ENCODE measurements at places on chromosomes 1 and 21.

GRCh38 chr1:160123726-160124125 is 8.2 kb downstream of the ATP1A2 start:
- no peak overlapping the region for H3K4me3 ChIP-seq
- no peaks in the 10 kb centered on the region for H3K27me3 ChIP-seq
- peaks cover 56% of the 10 kb centered on the region for H3K36me3 ChIP-seq
- H3K27ac ChIP-seq: no peak overlapping the region
- no peak for DNase-seq

DNA sequence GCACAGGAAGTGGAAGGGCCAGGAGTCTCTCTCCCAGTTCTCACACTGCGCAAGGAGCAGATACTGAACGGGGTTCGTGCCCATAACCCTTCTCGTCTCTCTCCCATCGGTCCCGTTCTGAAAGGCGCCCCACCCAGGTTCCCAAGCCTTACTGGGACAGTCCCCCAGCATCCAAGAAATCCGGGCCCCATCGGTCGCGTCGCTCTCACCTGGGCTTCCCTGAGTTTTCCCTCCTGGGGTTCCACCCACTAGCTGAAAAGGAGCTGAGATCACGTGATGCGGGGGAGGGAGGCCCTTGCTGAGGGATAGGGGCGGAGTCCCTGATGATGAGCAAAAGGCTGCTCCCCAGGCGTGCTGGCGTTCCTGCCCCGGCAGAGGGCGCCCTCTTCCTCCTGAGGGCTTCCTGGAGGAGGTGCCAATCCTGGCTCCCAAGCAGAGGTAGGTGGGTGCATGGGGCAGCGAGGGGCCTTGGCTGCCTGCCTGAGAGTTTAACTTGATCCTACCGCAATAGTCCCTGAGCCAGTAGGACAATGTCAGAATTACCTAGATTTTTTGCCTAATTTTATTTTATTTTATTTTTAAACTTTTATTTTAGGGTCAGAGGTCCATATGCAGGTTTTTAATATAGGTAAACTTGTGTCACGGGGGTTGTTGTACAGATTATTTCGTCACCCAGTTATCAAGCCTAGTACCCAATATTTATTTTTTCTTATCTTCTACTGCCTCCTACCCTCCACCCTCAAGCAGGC is at the start of gene SPOCD1:
Gene SPOCD1 (minus strand): TSS at position 271 of the 749 bp plus-strand sequence. CDS start 689 bp downstream, outside the sequence.
- no peak within 1 kb of the TSS for H3K4me3 ChIP-seq
- H3K4me1 ChIP-seq: peaks cover 2% of the 10 kb centered on the region
- H3K36me3 ChIP-seq: no peaks in the 10 kb centered on the region
- H3K27me3 ChIP-seq: no peaks in the 10 kb centered on the region

- H3K4me3 ChIP-seq: no peak overlapping the region
- DNase-seq: peak; percentile 69
- H3K4me1 ChIP-seq: no peaks in the 10 kb centered on the region
- H3K27me3 ChIP-seq: no peaks in the 10 kb centered on the region
- no peaks in the 10 kb centered on the region for H3K36me3 ChIP-seq
Observed at GRCh38 chr1:92804721-92805201, 19.9 kb upstream of the EVI5 start.

GRCh38 chr21:25638660-25639550 is at the start of gene JAM2:
Gene JAM2, plus strand, starts transcription at chr21:25639258. Its CDS starts 564 bp downstream, at chr21:25639822.
- peak within 1 kb of the TSS; percentile 85 for H3K27ac ChIP-seq
- no peaks in the 10 kb centered on the region for H3K36me3 ChIP-seq
- DNase-seq: peak; percentile 76

- H3K27me3 ChIP-seq: no peaks in the 10 kb centered on the region
- no peak overlapping the region for H3K27ac ChIP-seq
- H3K4me3 ChIP-seq: no peak overlapping the region
- DNase-seq: no peak
- H3K36me3 ChIP-seq: no peaks in the 10 kb centered on the region
Observed at GRCh38 chr1:219664310-219665029, 51.6 kb upstream of the ZC3H11B start.

DNA sequence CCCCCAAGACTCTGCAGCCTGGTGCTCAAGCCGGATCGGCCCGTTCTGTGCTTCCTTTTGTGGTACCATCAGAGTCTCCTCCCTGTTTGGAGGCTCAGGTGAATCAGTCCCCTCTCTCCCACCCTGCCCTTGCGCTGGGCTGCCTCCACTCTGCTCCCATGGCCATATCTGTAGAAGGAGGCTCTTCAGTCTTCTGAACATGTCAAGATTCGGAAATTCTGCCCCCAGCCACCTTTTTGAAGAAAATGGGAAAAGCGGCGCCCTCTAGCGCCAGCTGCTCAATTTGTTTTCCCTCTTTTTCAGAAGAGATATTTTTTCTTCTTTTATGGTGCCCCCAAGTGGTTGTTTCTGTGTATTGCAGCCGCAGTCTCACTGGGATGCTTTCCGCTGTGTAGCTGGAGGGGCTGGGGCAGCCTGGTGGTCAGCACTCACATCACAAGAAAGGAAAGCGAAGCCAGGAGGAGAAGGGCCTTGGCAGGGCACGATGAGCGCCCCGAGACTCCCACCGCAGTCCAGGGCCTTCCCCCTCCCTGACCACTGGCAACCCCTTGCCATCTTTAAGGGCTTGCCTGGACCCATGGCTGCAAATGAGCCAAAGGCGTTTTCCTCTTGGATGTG is 58.4 kb upstream of the CACNA1E start:
- H3K4me1 ChIP-seq: no peaks in the 10 kb centered on the region
- peak; percentile 77 for DNase-seq
- no peak overlapping the region for H3K27ac ChIP-seq
- peaks cover 5% of the 10 kb centered on the region for H3K27me3 ChIP-seq
- H3K36me3 ChIP-seq: no peaks in the 10 kb centered on the region

DNA sequence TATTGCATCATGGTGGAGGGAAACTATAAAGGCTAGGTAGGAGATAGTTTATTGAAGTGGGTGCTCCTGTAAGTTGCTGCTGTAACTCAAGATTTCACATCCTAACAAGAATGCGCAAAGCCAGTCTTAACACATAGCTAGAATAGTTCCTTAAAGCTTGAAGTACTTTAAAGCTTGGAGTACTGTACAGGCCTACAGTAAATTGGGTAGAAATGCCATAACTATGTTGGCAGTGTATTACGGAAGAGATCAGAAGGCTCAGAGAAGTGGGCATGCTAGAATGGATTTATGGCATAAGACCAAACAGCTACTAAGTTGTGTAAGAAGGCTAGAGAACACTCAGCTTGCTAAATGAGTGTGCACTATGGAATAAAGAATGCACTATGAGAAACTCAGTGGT is 44.5 kb downstream of the DMRTA2 start:
- H3K36me3 ChIP-seq: no peaks in the 10 kb centered on the region
- H3K27ac ChIP-seq: no peak overlapping the region
- no peaks in the 10 kb centered on the region for H3K27me3 ChIP-seq
- DNase-seq: no peak
- no peak overlapping the region for H3K4me3 ChIP-seq
- no peaks in the 10 kb centered on the region for H3K4me1 ChIP-seq

GRCh38 chr1:90821152-90821787 is 104.2 kb upstream of the BARHL2 start:
- no peak overlapping the region for H3K4me3 ChIP-seq
- H3K27ac ChIP-seq: no peak overlapping the region
- DNase-seq: no peak
- no peaks in the 10 kb centered on the region for H3K36me3 ChIP-seq
- H3K27me3 ChIP-seq: peaks cover 2% of the 10 kb centered on the region

DNA sequence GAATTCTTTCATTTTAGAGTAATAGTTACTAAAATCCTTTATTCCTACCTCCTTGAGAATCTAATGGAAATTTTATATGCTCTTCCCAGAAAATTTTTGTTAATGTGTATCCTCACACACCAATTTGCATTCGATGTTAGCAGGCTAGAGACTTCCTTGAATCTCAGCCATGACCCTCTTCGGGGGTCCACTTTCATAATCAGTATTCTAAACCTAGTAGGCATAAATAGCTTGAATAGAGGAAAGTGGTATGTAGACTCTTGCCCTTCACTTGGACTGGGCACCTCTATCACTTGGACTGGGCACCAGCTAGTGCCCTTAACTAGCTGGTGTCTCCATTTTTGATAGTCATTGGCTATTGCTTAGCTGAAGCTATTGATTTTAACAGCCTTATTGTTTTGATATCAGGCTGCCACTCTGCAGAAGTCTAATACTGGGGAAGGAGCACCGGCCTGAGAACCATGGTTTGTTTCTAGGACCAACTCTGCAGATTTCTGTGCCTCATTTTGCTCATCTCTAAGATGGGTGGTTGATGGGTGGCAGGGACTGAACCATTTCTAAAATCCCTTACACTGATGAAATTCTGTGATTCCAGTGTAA is 42.8 kb downstream of the MRPL39 start:
- H3K27me3 ChIP-seq: no peaks in the 10 kb centered on the region
- no peaks in the 10 kb centered on the region for H3K4me1 ChIP-seq
- H3K36me3 ChIP-seq: peaks cover 6% of the 10 kb centered on the region
- no peak overlapping the region for H3K4me3 ChIP-seq
- no peak overlapping the region for H3K27ac ChIP-seq
- DNase-seq: no peak

DNA sequence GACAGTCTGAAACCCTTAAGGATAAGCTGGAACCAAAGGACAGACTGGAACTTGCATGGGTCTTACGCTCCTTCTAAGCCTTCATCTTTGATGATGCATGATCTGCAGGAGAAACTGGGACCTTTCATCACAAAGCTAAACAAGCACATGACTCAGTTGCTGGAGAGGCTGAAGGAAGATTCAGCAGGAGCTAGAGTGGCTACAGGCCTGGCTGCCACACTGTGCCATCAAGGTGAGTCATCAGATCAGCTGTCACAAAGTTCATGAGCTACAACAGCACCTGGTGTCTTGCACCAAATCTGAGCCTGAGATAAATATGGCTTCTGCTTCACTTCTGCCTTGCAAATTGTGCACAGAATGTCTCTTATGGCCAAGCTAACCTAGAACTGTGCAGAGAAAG is 95.5 kb upstream of the MARK1 start:
- peak overlapping the region; percentile 42 for H3K27ac ChIP-seq
- DNase-seq: no peak
- H3K36me3 ChIP-seq: no peaks in the 10 kb centered on the region
- no peak overlapping the region for H3K4me3 ChIP-seq
- H3K27me3 ChIP-seq: no peaks in the 10 kb centered on the region

- H3K27me3 ChIP-seq: no peaks in the 10 kb centered on the region
- no peak overlapping the region for H3K4me3 ChIP-seq
- H3K4me1 ChIP-seq: no peaks in the 10 kb centered on the region
- H3K36me3 ChIP-seq: peaks cover 8% of the 10 kb centered on the region
Observed at GRCh38 chr1:39051956-39052355, 25.8 kb downstream of the NDUFS5 start.

Measured in muscle of leg (tissue), 16 donors.